RCC 7860 (cell line): ENCODE measurements at places on chromosomes 4 and X.

DNA sequence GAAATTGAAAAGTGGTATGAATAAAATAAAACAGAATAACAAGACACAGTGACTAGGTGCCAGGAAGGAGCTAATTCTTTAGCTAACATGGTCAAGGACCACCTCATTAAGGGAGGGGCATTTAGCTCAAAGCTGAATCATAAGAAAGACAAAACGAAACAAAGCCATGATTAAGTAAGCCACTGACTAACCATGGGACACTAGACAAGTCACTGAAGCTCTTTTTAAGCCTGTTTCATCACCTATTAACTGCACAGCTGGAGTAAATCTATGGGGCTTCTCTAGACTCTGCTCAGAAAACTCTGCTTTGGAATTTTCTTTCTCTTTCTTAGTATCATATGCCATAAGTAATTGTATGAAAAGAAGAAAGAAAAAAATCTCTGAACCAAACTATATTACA is 49.8 kb upstream of the C1QTNF7 start:
- peak; percentile 14 for DNase-seq

GRCh38 chr4:108559068-108559793 is 61.1 kb upstream of the RPL34 start:
- DNase-seq: no peak

DNA sequence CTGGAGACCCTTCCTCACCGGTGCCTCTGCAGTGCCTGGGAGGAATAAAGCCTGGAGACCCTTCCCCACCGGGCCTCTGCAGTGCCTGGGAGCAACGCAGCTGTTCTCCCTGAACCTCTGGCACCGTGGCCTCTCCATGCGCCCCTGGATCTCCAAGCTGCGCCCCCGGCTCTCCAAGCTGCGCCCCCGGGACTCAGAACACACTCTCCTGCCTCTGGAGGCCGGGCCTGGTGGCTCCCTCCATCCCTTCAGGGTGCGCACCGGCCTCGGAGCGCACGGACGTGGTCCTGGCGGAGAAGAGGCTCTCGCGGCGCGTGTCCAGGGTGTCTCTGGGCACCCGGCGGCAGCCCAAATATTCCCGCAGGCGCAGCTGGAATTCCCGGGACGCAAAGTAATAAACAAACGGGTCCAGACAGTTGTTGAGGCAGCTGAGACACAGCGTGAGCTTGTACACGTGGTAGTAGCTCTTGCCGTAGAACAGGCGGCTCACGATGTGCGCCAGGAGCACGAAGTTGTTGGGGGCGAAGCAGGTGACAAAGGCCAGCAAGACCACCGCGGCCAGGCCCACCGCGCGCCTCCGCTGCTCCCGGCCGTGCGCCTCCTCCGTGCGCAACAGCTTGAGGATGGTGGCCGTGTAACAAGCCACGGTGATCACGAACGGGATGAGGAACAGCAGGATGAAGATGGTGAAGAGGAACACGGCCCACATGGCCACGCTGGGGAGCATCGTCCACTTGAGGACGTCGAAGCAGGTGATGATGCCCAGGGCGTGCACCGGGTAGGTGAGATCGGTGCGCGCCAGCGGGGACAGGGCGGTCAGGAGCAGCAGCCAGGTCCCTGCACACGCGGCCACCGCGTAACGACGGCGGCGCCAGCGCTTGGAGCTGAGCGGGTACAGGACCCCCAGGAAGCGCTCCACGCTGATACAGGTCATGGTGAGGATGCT is 12.8 kb upstream of the ASMTL start:
- no peak for DNase-seq

DNA sequence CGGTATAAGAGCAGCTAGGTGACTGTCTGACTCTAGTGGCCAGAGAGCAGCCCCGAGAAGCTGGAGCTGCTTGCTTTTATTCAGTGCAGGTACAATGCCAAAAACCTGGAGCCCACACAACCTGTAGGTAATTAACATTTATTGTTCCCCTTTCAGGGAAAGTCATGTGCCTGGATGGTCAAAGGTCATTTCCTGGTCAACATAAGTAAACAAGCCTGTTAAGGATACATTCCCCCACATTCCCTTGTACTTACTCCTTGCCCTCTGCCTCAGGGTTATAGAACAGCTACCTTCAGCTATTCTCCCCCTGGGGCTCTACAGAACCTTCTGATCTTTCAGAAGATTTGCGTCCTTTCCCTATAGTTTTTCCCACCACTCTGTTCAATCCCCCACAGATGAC is 253.4 kb downstream of the TMA16 start:
- no peak for DNase-seq

- DNase-seq: no peak
These were observed 863 bp upstream of the FAM193A start for GRCh38 chr4:2535376-2536192.

- no peak for DNase-seq
These were observed 418 bp downstream of the TAB3 start for GRCh38 chrX:30888526-30889146.

GRCh38 chr4:39655876-39656275 is 17.2 kb upstream of the SMIM14 start:
- DNase-seq: no peak

- no peak for DNase-seq
These were observed 59.3 kb downstream of the SHROOM2 start for GRCh38 chrX:9845578-9845952.

DNA sequence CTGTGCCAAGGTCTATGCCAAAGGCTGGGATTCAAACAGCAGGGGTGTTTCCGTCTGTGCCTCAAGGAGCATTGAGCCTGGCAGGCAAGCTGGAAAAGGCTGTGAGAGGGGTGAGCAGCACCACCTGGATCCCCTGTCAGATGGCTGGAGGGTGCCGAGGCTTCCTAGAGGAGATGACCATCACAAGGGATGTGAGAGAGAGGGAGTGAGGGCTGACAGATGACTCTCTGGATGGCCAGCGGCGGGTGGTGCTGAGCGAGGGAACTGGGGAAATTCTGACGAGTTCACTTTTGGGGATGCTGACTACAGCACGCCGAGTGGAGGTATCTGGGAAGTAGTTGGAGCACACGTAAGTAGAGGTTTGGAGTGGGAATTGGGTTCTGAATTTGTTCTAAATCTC is 22.6 kb upstream of the CYP4V2 start:
- DNase-seq: no peak

GRCh38 chr4:145453163-145453520 is 28.5 kb upstream of the SMAD1 start:
- no peak for DNase-seq

- DNase-seq: no peak
These were observed 30.2 kb upstream of the FAM9C start for GRCh38 chrX:13074297-13075262.

DNA sequence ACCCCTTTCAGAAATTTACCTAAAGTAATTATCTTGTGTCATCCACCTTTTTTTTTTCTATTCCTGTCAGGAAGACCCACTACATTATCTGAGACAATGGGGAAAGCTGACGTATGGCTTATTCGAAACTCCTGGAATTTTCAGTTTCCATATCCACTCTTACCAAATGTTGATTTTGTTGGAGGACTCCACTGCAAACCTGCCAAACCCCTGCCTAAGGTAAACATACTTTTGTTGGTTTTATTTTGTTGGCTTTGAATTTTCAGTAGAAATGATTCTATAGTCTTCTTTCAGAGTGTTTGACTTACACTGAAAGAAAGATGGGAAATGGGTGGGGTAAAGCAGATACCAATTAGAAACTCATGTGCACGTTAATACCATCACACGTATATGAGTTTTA is 2.2 kb downstream of the UGT2B7 start:
- no peak for DNase-seq

- no peak for DNase-seq
These were observed 247.9 kb upstream of the EPHA5 start for GRCh38 chr4:65918212-65918611.

- no peak for DNase-seq
These were observed 95.8 kb downstream of the FAM53A start for GRCh38 chr4:1588306-1588705.

- peak; percentile 34 for DNase-seq
These were observed 38.4 kb upstream of the PDLIM3 start for GRCh38 chr4:185573651-185574199.

DNA sequence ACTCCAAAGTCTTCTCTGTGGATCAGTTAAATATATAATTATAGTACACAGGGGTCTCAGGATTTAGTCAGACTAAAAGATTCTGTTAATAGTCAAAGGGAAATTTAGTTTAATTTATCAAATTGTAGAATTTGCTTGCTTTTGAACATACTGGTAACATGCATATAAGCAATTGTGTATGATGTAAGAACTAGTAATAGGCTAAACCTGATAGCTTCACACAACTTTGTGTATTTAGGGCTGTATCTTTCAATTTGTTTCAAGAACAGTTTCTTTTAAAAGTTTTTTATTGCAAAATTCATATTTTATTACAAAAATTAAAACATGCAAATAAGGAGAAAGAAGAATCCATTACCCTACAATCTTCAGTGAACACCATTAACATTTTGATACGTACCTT is 99.5 kb downstream of the CPE start:
- DNase-seq: no peak

GRCh38 chrX:69126642-69127041 is 38.6 kb downstream of the PJA1 start:
- DNase-seq: no peak

GRCh38 chr4:110480746-110481271 is 4.9 kb downstream of the ENPEP start:
- no peak for DNase-seq

DNA sequence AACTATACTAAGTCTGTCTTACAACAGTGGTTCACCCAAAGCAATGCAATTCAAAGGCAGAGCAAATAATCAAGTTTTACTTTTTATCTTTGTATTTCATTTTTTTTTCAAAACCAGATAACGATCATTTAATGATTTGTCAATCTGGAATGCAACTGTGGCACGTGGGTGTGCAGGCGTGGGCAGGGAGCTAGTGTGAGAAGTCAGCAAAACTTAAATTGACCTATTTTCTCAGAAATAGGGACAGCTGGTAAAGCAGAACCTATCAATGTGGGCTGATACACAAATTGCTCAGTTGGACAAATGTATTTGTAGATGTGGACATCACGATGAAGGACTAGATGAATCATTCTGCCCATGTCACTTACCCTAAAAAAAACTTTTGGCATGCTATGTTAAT is 105.6 kb downstream of the CBLL2 start:
- DNase-seq: no peak

DNA sequence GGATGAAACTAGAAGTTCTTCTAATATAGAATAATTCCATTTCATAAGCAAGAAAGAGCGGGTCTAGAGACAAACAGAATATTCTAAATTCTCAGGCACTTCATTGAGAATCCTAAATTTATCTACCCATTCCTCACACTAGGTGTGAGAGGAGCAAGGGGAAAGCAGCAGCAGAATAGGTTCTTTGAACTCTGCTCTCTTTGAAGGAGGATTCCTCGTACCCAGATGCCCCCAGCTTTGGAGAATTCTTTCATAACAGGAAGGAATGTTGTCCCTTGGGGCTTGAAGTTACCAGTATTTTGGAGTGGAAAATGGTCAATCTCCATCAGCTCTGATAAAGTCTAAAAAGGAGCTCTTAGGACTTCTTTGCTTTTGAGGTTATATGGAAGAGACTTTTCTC is 59.7 kb upstream of the RASGEF1B start:
- DNase-seq: no peak

- no peak for DNase-seq
These were observed 2.0 kb downstream of the BCOR start for GRCh38 chrX:40095583-40096394.

DNA sequence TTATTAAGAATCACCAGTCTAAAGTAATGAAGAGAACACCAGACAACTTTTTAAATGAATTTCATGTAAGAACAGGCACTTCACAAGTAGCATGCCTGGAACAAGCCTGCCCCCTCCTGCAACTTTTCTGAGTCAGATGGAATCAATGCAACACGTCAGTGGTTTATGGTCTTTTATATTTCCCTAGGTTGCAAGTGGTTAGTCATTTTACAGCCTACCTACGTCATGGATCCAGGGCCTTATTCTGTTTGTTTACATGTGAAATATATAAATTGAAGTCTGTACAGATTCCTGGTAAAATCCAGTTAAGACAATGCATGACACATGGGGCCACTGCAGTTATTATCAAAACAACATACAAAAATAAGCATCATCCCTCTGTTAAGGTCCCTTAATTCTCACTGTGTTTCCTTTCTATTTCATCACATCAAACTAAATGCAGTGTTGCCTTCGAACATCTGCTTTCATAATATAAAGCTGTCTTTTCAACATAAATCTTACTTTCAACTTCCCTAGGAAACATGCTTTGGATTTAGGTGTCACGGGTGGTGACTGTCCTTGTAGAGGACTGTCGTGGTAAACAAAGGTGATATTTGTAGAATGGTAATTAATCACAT is 309.3 kb downstream of the FRMPD4 start:
- peak; percentile 18 for DNase-seq

GRCh38 chr4:125828346-125828745 is 513.6 kb downstream of the FAT4 start:
- DNase-seq: no peak

DNA sequence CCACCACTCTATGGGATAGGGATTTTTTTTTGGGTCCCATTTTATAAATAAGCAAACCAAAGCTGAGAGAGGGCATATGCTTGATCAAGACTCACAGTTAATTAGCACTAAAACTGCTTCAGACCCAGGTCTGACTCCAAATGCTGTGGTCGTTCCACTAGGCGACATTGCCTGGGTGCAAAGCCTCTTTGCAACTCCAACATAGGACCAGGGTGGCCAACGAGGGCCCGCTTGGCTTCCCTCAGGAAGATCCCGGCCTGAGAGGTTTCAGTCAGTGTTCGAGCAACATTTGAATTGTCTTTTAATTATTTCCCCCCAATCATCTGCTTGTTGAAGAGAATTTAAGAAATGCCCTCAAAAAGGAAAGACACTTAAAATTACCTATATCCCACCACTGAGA is 11.2 kb downstream of the PJA1 start:
- DNase-seq: no peak

- DNase-seq: no peak
These were observed 667.7 kb upstream of the SLIT2 start for GRCh38 chr4:19583827-19584569.

GRCh38 chr4:88989990-88990389 is 67.0 kb downstream of the FAM13A start:
- DNase-seq: no peak

GRCh38 chr4:144267084-144267483 is 126.6 kb upstream of the GYPA start:
- DNase-seq: no peak

DNA sequence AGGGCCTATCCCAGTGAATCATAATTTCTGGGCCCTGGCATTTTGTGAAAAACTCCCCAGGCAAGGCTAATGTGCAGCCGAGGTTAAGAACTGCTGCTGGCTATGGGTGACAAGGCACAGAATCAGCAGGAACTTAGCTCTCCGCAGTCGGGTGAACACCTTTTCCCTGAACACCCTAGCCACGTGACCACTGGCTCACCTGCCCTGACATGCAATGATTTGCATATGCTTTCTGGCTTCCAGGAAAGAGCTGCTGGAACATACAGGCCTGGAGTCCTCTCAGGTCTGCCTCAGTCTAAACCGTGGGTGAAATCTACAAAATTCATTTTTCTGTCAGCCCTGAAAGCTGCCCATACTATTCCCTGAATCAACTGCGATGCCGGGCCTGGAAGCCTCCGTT is 56.6 kb downstream of the ZNF827 start:
- no peak for DNase-seq

DNA sequence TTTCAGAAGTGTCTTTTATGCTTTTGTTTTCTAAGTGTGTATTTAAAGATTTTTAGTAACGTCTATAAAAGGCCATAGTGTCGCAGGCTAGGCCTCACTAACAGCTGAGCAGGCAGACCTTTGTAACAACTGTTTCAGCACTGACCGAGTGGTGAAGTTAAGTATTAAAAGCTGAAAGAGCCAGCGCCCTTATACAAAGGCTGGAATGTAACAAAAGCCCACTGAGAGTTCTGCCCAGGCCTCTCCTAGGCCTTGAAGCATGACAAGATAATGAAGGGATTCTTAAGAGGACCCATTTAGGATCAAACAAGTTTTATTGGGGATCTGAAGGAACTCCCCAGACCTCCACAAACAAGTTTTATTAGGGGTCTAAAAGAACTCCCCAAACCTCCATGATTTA is 722.5 kb upstream of the PRKX start:
- DNase-seq: no peak
